ELR (cell line): ENCODE measurements at places on chromosomes 2 and 18.

DNA sequence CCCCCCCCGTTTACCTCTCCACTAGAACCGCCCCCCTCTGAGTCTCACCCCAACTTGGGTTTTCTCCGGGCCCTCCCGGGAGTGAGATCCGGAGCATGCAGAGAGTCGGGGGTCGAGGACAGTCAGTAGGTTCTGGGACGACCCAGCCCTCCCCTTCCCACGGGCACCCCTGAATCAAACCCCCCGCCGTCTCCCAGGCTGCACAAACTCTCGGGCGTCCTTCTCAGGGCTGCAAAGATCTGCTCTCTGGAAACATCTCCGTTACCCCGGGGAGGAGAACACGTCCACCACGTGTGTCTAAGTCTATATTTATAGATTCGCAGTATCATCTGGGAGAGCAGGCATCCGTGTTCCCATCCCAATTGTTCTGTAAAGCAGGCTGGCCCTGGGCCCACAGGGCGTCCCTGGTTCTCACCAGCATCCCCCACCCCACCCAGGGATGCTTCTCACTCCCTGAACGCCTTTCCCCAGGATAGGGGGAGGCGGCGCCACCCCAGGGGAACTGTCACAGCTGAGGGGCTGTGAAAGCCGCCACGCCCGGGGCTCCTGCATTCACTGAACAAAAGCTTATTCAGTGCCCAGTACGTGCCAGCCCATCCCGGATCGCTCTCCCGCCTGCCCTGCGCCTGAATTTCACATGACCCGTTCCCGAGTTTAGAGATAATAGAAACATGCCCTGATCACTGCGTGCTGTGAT lies 765 bp upstream of the DIPK1C start:
- no peak for DNase-seq

DNA sequence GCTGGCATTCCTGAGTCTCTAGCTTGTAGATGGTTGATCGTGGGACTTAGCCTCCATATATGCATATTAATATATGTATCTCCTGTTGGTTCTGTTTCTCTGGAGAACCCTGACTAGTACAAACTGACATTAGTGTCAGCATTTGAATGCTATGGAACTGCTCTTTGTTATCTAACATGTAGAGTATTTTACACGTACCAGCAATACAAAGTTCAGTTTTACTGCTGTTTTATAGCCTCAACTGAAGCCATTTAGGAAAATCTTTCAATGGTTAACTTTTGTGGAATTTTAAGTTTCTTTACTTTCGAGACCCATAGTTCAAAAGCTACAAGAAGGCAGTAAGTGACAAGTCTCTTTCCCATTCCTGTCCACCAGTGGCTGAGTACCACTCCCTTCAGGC lies 418.4 kb downstream of the NUP35 start:
- no peak for DNase-seq

DNA sequence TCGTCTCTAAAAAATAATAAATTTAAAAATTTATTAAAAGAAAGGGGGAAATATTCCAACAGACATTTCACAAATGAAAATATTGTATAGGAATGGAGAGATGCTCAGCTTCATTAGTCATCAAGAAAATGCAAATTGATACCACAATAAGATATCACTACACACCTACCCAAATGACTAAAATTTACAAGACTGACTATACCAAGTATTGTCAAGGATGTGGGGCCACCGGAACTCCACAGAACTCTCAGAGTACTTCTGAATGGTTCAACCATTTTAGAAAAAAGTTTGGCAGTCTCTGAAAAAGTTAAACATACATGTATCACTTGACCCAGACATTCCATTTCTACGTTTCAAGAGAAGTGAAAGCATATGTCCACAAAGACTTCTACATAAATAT lies 163.4 kb downstream of the EHBP1 start:
- DNase-seq, result no peak

GRCh38 chr2:193377789-193378188 lies 1183.1 kb upstream of the TMEFF2 start:
- no peak for DNase-seq

DNA sequence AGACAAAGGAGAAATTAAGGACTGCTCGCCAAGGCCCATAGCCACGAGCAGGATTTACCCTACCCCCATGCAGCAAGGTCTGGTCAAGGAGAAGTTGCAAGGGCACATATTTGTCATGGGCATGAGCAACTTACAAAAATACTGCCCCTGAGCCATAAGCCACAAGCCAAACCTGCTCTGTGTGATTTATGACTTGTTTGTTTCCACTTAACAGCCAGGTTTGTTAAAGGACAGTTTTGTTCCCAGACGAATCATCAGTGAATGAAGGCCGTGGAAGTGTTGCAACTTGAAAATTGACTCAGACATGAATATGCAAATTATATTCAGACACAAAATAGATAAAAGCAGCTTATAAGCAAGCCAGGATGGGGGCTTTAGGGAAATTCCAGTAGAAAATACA lies 31.3 kb upstream of the EVA1A start:
- peak; percentile 94 for DNase-seq

GRCh38 chr2:85785027-85785822 lies 31.4 kb downstream of the ATOH8 start:
- DNase-seq, result peak; percentile 18

DNA sequence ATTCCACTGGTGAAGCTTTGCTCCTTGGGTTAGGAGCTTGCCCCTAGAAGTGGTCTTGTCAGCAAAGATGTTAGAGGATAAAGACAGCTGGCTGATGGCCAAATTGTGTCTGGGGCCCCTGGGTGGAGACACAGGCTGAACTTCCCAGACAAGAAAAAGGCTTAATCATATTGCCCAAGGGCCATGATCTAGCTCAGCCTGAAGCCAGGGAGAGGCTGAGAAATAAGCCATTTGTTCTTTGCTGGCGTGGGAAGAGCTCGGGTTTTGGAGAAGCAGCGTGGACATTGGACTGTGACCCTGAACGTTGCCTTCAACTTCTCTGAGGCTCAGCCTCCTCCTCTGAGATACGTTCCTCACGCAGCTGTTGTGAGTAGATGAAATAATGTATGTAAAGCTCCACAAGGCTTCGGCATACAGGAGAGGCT lies 153.0 kb downstream of the ZFP36L2 start:
- DNase-seq, result peak; percentile 93

GRCh38 chr2:53632714-53633113 lies 134.9 kb upstream of the CHAC2 start:
- DNase-seq, result no peak

GRCh38 chr2:160870729-160871465 lies 289.3 kb upstream of the TANK start:
- no peak for DNase-seq

GRCh38 chr2:166068981-166069380 lies 58.8 kb downstream of the SCN1A start:
- DNase-seq, result peak; percentile 23

GRCh38 chr2:18959952-18960717 lies 370.8 kb upstream of the NT5C1B start:
- no peak for DNase-seq

- DNase-seq, result no peak
Observed at GRCh38 chr2:47007223-47007825, 91.7 kb upstream of the MCFD2 start.

DNA sequence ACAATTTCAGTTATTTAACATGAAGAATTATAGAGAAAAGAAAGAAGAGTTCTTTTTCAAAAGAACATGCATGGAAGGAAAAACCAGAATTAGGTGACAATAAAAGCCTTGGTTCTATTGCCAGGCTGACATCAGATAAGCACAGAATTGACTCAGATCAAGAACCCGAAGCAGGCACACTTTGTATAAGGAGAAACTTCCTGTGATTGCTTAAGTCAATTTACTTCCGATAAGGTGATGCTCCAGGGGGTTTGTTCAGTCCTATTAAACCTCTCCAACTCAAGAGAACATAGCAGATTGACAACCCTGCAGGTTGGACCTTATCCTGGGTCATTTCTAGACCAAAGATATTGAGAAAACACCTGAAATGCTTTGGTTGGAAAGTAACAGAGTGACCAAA lies 31.4 kb downstream of the GAREM1 start:
- DNase-seq, result no peak

GRCh38 chr18:59971871-59972428 lies 72.2 kb downstream of the PMAIP1 start:
- DNase-seq, result no peak

DNA sequence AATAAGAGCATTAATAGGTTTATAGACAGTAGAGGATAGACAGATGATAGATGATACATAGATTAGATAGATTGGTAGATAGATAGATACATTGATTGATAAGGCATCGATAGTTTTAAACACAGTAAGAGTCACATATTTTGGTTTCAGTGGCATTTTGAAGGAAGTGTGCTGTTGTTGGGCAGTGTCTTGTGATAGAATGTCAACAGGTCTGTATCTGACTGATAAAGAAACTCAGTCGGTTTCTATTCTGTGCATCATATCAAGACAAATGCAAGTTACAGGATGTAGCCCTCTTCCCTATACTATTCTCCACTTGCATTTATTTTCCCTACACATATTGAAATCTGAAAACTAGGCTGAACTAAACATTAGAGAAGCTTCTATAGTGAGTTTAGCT lies 1229.0 kb upstream of the ZEB2 start:
- DNase-seq, result no peak

GRCh38 chr2:181241797-181242196 lies 215.4 kb upstream of the ITGA4 start:
- DNase-seq, result no peak

DNA sequence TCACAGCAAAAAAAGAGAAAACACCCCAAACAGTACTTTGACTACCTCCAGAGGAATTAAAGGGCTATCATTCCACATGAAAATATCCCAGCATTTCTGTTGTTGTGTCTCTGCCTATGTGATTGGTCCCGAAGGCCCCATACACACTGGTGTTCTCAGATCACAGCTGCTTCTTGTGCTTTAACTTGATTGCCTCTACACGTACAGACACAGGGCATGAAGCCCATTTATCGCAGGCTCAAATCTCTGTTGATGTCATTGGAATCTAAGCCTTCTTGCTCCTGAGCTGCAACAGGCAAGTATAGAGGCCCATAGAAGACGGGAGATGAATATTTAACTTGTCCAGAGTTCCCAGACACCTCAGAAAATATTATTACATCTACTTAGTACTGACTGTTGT lies 405.2 kb downstream of the NCKAP5 start:
- DNase-seq, result no peak

- DNase-seq, result no peak
Observed at GRCh38 chr2:163753726-163754125, 17.9 kb upstream of the FIGN start.

DNA sequence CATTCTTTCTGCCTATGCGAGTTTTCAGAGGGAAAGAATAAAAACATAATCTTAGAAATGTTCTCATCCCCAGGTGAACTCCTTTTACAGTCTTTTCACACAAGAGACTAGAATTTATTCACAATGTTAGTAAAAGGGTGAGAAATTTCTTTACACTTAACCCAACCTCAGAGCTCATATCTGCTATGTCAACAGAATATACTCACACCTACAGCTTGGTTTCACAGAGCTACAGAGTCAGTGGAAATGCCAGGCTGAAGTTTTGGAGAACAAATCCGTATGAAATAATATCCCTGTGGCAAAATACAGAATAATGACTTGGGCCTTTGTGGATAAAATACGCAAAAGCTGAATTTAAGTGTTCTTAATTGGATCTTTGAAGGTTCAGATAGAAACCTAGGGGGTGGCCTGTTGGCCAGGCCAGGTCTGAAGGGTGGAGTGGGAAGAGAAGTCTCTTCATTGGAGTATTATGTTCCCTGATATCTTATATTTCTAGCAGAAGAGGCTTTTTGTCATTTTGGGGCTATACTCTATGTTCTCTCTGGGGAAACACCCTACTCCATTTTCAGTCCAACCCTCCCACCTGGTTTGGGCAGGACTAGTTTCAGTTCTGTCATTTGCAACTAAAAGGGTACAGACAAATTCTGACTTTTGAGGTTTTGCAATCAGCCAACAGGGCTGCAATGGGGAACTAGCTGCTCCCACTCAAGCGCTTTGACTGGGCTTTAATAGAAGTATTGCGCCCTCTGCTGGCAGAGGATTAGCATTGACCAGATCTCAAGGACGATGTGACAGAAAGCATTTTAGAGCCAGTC lies 25.7 kb downstream of the FBXO48 start:
- peak; percentile 91 for DNase-seq

- DNase-seq, result no peak
Observed at GRCh38 chr2:206707164-206707701, 11.0 kb downstream of the DYTN start.

- peak; percentile 83 for DNase-seq
Observed at GRCh38 chr2:97911206-97911921, 84.4 kb downstream of the TMEM131 start.

DNA sequence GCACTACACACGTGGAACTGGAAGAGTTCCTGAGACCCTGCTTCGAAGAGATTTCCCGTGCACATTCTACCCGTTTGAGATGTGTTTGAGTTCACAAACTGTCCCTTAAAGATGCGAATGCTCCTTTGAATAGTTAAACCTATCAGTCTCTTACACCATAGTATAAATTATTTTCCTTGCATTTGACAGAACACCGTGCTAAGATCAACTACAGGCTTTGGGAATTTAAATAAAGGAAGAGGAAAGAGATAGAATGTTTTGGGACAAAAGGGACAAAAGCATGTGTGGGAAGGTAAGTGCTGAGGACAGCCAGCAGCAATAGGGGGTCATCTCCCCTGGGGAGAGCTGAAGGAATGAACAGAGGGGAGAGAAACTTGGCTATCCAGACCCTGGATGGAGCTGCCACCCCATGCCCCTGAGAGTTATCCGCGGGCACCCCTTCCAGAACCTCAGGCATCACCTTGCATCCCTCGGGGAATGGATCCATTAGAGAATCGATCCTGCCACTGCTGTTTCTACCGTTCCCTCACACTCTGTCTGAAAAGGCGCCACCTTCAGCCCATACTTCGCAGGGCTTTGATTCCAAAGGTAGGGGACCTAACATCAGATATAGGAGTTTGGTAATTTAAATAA lies 888 bp upstream of the ADCY3 start:
- DNase-seq, result peak; percentile 26

GRCh38 chr2:24565537-24565936 lies 74.5 kb downstream of the NCOA1 start:
- DNase-seq, result no peak

DNA sequence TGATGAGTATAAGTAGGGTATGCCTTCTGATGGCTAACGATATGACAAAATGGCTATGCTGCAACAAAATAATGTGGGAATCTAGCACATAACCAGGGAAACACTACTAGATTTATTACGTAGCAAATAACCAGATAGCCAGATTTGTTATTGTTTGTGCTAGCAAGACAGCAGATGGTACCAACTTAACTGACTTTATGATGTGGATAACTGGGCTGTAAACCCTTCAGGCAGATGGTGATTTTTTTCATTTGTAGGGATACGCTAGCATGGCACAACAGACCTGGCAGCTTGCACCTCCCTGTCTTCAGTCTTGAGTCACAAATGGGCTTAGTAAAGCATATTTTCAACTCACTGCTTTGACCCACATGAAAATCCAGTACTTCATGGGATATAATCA lies 48.7 kb downstream of the PRELID3A start:
- no peak for DNase-seq

DNA sequence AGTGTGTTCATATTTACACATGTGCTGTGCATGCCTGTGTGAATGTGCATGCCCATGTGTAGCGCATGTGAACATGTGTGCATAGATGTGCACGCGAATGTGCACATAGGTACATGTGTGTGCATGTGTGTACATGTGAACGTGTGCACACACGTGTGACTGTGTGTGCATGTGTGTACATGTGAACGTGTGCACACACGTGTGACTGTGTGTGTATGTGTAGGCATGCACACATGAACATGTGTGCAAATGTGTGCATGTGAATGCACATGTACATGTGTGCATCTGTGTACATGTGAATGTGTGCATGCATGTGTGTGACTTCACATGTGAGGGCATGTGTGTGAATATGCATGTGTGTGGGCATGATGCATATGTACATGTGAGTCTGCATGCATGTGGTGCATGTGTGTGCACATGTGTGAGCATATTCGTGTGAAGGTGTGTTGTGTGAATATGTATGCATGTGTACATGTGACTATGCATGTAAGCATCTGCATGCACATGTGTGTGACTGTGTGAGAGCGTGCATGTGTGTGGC lies 122.4 kb downstream of the PTGR3 start:
- DNase-seq, result no peak
